ENCODE measurements at places on chromosomes 7 and 10. TPM values are rescaled to one million over a fixed set of nuclear protein-coding genes. Genes with fewer than 3 reads are reported as not detected.

DNA sequence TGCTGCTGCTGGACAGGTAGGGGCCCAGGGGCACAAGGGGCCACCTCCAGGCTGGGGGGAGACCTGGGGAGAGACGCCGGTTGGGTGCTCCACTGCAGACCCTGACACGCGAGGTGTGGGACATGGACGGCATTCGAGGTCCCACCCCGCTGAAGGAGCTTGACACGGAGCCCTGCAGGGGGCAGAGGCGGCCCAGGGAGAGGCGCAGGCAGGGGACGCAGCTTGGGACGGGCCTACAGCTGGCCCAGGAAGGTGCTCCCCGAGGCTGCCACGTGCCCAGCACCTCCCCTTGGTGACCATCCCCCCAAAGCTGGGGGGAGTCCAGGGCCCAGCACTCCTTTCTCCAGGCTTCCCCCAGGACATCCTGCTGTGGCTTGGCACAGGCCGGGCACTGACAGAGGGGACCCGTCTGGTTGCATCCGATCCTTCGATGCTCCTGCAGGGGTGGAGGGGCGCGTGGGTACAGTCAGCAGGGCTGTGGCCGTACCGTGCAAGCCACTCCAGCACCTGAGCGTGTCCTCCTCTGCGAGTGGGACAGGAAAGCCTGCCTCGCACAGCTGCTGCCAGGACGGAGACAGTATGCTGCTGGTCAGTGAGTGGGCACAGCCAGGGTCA is 174.4 kb downstream of the ELFN1 start:
- DNase-seq = no peak

GRCh38 chr10:32684291-32684690 is 238.4 kb downstream of the CCDC7 start:
- DNase-seq = no peak

- DNase-seq = no peak
Measured at GRCh38 chr10:78436222-78436573, 402.5 kb downstream of the RPS24 start.

GRCh38 chr7:87361320-87361719 is 15.9 kb downstream of the CROT start:
- no peak for DNase-seq

DNA sequence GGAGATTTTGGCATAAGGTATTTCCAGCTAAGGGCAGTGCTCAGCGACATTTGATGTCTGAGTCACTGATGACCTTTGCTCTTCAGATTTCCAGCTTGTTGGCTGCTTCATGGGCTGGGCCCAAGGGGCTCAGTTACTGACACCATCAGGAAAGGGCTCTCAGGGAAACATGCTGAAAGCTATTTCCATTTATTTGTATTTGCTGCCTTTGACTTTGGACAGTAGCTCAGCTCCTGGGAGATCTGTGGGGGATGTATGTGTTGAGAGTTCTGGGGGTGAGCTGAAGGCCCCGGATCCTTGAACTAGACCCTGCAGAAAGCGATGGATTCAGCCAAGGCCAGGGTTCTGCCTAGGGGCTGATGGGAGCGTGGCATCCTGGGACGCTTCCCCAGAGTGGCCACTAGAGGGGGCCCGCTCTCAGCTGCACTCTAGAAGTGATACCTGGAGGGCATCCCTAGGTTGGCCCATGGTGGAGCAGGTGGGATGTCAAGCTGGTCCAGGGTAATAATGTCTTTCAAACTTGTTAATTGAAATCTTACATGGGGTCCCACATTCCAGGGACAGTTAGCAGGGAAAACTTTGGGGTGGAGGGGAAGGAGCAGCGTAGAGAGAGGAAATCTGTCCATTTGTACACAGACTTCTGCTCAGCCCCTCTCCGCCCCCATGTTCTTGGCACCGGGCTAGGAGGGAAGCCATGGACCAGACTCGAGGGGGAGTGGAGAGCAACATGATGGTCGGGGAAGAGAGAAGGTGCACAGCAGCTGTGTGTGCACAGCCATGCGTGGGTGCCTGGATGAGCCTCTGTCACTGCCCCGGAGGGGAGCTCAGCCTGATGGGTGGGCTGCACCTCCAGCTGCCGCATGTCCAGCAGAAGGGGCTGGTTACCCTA is 3.0 kb upstream of the BTBD16 start:
- DNase-seq = peak; percentile 76

- DNase-seq = peak; percentile 48
Measured at GRCh38 chr10:93235686-93236085, 162.0 kb downstream of the CYP26A1 start.

EN2 gene
- 0.54 TPM for polyA plus RNA-seq

ZNF467 gene
- 4.1 TPM for polyA plus RNA-seq

TLX1 gene
- polyA plus RNA-seq = not detected
